T-helper 2 cell treated with Interferon-gamma antibody and Interleukin-4, amounts not matched to agents 5 μg/mL and 100 μg/mL, for 36 hours (primary cell): ENCODE measurements at places on chromosomes 4 and X.

- no peak for DNase-seq
Observed at GRCh38 chr4:122824616-122825015, 2.0 kb upstream of the FGF2 start.

- no peak for DNase-seq
Observed at GRCh38 chr4:34193451-34194154, 2050.7 kb downstream of the ARAP2 start.

- DNase-seq: no peak
Observed at GRCh38 chr4:139841464-139842195, 176.0 kb downstream of the MGST2 start.

DNA sequence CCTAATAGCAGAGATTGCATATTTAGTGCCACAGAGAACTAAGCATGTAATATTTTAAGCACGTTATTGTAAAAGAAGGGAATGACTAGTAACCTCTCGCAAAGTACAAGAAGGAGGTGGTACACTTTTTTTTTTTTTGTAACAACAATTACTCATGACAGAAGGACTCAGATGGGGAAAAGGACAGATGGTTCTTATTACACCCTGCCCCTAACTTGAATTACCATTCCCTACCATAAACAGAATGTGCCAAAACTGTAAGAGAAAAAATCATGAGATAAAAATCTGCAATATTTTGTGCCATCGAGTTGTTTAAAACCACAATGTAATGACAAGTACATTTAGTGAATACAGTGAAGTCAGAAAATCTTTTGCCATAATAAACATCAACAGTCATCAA, 33.0 kb upstream of the RAPGEF2 start:
- DNase-seq: no peak

DNA sequence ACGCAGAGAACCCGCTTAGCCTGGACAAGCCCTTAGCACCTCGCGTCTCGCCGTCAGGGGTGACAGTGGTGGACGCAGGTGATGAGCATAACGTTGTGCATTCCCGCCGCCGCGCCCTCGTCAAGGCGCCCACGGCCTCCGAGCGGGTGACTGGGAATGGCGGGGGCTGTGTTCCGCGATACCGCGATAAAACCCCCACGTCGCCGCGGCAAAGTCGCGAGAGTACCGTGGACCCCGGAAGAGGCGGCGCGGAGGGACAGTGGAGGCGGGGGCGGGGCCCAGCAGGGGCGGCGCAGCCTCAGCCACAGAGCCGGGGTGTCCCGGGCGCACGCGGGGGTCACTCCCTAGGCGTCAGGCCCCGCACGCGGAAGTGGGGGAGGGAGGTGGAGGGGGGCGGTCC, 53.8 kb downstream of the ZFYVE28 start:
- DNase-seq: peak; percentile 25

- DNase-seq: no peak
Observed at GRCh38 chrX:1430451-1430850, 22.3 kb downstream of the ASMTL start.

- no peak for DNase-seq
Observed at GRCh38 chrX:119802546-119802945, 11.1 kb upstream of the RPL39 start.

- DNase-seq: no peak
Observed at GRCh38 chr4:4755306-4755705, 104.2 kb upstream of the MSX1 start.

DNA sequence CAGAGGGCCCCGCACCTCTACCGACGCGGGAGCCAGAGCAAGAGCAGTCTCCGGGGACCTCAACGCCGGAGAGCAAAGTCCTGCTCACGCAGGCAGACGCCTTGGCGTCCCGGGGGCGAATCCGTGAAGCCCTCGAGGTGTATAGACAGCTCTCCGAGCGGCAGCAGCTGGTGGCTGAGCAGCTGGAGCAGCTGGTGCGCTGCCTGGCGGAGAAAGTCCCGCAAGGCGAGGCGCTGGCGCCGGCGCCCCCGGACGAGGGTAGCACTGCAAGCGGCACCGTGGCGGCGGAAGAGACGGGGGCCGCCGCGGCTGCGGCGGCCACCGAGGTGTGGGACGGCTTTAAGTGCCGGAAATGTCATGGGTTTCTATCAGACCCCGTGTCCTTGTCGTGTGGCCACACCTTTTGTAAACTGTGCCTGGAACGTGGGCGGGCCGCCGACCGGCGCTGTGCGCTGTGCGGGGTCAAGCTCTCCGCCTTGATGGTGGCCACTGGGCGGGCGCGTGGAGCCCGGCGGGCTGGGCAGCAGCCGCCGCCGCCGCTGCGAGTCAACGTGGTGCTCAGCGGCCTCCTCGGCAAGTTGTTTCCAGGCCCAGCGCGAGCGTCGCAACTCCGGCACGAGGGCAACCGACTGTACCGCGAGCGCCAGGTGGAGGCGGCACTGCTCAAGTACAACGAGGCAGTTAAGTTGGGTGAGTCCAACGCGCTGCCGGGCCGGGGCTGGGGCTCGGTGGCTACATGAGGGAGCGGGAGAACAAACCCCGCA, 672 bp downstream of the LONRF3 start:
- DNase-seq: no peak

DNA sequence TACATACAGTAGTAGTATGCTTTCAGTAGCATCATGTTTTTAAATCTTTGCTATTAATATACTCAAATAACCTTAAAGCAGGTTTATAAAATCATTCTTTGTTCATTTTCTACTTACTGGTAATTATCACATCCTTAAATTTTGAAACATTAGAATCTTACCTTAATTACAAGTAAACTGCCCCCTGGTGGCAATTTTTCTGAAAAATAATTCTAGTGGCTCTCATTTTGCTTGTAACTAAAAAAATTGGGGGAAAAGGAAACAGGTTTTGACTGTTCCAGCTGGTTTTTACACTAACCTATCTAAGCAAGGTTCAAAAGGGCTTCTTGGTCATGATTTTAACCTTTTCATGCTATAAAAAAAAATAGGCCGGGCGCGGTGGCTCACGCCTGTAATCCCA, 18.5 kb upstream of the DCAF4L1 start:
- DNase-seq: no peak

- no peak for DNase-seq
Observed at GRCh38 chr4:87953826-87954225, 21.7 kb upstream of the SPP1 start.

DNA sequence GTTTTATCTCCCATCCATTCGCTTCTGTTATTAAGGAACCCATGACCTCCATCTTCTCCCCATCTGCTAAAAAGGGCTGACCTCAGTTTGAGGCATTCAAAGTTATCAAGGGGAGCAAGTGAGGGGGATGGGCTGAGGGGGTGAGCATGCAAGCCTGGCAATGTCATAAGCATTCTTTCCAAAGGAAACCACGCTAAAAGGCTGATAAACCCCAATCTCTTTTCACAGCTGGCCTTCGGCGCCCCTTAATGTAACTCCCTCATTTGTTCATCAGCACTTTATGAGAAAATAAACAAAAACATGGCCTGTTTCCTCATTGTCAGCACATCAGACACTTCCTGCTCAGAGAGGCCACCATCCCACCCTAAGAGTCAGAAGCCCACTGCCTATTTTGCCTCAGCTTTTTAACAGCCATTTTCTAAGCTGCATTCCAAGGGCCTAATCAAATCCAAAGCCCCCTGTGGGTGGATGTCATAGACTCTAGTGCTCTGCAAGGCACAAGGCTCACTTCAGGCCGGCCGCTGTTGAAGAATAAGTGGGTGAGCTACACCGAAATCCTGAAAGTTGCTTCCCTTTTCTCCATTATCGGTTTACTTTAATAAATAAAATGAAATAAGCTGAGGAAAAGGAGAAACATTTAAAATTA, 92.0 kb upstream of the SRD5A3 start:
- DNase-seq: no peak

DNA sequence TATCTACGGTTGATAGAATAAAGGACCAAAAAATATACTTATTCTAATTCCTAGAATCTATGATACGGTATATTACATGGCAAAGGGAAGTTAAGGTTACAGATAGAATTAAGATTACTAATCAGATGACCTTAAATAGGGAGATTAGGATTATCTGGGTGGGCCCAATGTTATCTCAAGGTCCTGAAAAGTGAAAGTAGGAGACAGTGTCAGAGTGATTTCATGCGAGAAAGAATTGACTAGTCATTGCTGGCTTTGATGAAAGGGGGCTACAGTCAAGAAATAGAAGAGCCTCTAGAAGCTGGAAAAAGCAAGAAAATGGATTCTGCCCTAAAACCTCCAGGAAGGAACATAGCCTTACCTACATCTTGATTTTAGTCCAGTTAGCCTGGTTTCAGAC, 176.9 kb upstream of the PPP1R2C start:
- no peak for DNase-seq

GRCh38 chr4:123555807-123556273, 159.2 kb downstream of the SPRY1 start:
- DNase-seq: no peak

GRCh38 chrX:150587585-150588503, 19.4 kb downstream of the MTM1 start:
- DNase-seq: no peak

- no peak for DNase-seq
Observed at GRCh38 chr4:41280010-41280409, 23.3 kb downstream of the UCHL1 start.

GRCh38 chr4:138510053-138510452, 267.9 kb upstream of the SLC7A11 start:
- no peak for DNase-seq

- no peak for DNase-seq
Observed at GRCh38 chr4:152117933-152118507, 357.2 kb upstream of the GATB start.

DNA sequence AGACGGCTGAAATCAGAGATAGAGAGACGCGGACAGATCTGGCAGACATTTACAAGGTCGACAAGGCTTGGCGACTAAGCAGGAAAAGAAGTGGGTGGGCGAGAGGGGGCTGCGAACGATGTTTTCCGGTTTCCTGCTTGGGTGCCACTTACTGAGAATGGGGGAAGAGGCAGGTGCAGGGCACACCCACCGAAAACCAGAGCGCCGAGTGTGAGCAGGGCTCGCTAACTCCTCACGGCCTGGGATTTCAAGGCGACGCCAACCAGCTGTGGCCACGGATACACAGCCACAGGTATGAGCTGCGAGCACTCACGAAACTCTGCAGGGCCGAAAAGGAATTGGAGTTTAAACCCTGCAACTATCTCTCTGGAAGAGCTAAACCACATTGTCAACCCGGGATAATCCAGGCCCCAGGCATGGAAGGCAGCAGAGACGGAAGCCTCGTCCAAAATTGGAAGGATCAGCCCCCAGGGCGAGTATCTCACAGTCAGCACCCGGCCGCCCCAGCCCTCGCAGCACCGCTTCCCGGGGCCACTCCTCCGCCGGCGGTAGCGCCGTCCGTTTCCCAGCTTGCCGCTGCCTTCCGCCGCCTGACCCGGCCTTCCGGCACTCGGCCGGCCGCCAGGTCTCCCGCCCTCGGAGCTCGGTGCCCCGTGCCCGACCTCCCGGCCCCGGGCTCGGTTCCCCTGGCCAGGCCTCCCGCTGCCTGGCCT, 778 bp downstream of the CASP3 start:
- peak; percentile 43 for DNase-seq

DNA sequence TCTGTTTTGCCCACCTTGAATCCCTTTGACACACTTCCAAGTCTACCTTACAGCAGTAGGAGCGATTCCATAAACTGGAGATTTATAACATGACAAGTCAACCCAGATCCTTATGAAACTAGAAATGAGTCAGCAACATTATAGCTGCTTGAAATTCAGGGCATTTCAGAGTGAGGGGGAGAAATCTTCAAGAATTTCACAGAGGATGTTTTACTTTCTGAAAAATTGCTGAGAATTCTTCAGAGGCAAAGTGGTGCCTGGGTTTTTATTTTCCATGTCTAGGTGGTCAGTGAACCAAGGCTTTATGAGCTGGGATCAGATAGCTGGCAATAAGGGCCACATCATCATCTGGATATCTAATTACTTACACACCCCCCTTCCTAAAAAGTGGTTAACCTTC, 119.8 kb downstream of the PPARGC1A start:
- no peak for DNase-seq

GRCh38 chr4:175770555-175770954, 41.5 kb downstream of the GPM6A start:
- DNase-seq: no peak

GRCh38 chrX:52995987-52996331, 37.6 kb upstream of the FAM156A start:
- DNase-seq: no peak

DNA sequence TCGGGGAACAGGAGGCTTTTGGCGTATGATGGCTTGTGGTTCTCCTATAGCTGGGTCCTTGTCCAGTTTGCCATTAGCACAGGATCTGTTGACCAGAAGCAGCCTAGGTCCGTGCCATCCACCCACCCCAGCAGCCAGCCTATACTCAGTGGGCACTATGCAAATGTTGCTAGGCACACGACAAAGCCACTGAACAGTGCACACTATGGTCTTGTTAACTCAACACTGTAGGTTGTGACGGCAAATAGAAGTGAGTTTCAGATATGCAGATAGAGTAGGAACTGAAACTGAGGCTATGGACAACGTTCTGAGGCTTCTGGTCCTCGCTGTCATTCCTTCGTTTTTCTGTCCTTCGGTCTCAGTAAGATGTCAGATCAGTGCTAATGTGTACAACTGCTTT, 541.3 kb upstream of the TENM3 start:
- DNase-seq: no peak

- no peak for DNase-seq
Observed at GRCh38 chr4:5916229-5916628, 23.3 kb upstream of the CRMP1 start.

GRCh38 chr4:47210828-47211227, 179.5 kb downstream of the GABRB1 start:
- no peak for DNase-seq

- DNase-seq: no peak
Observed at GRCh38 chr4:47330866-47331265, 132.6 kb downstream of the COMMD8 start.

GRCh38 chrX:15664487-15665444, at the start of gene CLTRN:
Gene CLTRN (minus strand): TSS chrX:15664805. CDS start chrX:15664775, 30 bp downstream.
- DNase-seq: no peak

- DNase-seq: no peak
Observed at GRCh38 chrX:24741330-24741729, 47.6 kb downstream of the POLA1 start.

GRCh38 chrX:106952988-106953387, 32.8 kb downstream of the CLDN2 start:
- no peak for DNase-seq

DNA sequence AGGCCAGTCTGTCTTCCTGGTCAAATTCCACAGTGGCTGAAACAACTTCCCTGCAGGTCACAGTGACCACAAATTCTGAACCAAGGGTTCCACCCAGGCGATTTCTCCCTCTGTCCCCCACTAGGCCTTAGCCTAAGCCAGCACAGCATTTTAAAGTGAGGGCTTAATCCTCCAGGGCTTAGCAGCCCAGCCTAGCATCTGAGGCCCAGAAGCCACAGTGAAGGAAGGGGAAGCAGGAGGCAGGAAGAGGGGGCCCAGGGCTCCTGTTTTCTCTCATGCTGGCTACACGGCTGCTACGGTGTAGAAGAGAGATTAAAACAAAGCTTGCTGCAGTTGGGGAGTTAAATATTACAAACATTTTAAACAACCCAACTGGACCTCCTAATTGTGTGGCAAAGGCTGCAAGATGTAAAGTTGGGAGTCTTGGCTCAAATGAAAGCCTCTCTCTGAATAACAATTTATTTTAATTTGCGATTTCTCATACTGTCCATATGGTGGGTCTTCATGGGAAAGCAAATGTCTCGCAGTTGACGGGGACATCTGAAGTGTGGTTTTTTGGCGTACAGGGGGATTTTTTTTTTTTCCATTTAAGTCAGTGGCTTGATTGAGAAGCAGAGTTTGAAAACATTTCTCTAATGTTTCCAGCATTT, 170.8 kb upstream of the RAI2 start:
- no peak for DNase-seq
